ENCODE measurements at places on chromosomes 12 and 14. TPM values are rescaled to one million over a fixed set of nuclear protein-coding genes. Genes with fewer than 3 reads are reported as not detected.

DNA sequence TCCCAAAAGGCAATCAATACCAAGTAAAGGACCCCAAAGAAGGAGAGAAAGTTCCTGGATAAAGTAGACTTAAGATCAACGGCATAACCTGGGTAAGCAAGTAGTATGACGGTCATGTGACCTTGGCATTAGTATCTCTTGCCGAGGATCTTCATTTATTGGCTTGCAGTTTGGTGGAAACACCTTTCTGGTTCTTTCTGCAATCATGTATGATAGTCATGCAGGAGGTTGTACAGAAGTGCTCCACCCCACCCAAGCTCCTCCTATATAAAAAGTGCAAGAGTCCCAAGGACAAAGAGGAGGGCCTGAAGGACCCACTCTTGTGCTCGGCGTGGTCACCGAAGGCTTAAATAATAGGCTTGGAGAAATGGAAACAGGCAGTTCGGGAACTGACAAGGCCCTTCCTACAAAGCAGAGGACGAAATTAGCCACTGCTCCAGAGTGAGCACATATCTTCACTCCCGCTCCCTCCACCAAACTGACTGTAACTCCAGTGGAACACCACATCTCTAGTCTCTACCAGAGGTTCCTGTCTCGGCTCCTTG lies 750 bp downstream of the CS start:
- peak overlapping the region; percentile 93 for H3K4me3 ChIP-seq
- H3K27ac ChIP-seq: peak overlapping the region; percentile 92
- peaks cover 25% of the 10 kb centered on the region for H3K4me1 ChIP-seq
- DNase-seq: no peak

NCKAP5L gene
- total RNA-seq: 44.4 TPM

OAS3 gene
- total RNA-seq: 7.7 TPM

C14orf180 gene
- 0.29 TPM for total RNA-seq

GRCh38 chr12:18430425-18431048 lies 169.2 kb downstream of the PIK3C2G start:
- no peaks in the 10 kb centered on the region for H3K36me3 ChIP-seq
- no peak for DNase-seq
- no peak overlapping the region for H3K4me3 ChIP-seq
- no peak overlapping the region for H3K27ac ChIP-seq
- no peaks in the 10 kb centered on the region for H3K27me3 ChIP-seq
- H3K4me1 ChIP-seq: peaks cover 22% of the 10 kb centered on the region

KMT2D gene
- 136 TPM for total RNA-seq

- H3K4me1 ChIP-seq: no peaks in the 10 kb centered on the region
- no peaks in the 10 kb centered on the region for H3K27me3 ChIP-seq
- no peak overlapping the region for H3K4me3 ChIP-seq
- DNase-seq: no peak
- peak overlapping the region; percentile 30 for H3K27ac ChIP-seq
These were observed 10.2 kb downstream of the SGPP1 start for GRCh38 chr14:63717702-63718101.

CD69 gene
- 0.40 TPM for total RNA-seq

TMEM119 gene
- total RNA-seq: 43.2 TPM

HOXC4 gene
- 69.4 TPM for total RNA-seq

TPH2 gene
- total RNA-seq: not detected

DNA sequence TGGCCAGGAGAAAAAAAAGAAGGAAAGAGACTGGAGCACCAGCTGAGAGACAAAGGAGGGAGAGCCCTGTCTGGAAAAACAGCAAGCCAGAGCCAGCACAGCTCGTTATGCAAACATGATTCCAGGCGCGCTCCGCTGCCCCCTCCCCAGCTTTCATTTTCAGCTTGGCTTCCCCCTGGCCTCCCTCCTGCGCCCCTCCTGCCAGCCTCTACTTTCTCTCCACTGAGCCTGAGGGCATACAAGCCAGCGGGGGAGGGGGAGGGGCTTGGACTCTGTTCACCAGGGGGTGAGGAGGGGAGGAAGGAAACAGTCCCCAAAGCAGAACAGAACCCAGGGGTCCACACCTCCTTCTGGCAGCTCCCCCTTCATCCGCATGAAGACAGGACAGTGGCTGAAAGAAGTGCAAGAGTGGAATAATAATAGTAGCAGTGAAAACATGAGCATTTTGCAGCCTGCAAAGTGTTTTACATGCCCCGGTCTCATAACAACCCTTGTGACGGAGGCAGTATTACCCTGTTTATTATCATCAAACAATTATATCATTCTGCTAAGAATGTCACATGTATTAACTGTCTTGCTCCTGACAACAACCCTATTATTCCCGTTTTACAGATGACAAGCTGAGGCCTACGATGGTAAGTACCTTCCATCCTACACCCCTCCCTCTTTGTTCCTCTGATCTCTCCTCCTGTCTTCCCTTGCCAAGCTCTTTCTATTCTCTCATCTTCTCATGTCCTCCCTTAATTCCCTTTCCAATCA lies 24.2 kb downstream of the SMUG1 start:
- H3K4me1 ChIP-seq: peaks cover 54% of the 10 kb centered on the region
- H3K27ac ChIP-seq: peak overlapping the region; percentile 81
- DNase-seq: no peak

DNA sequence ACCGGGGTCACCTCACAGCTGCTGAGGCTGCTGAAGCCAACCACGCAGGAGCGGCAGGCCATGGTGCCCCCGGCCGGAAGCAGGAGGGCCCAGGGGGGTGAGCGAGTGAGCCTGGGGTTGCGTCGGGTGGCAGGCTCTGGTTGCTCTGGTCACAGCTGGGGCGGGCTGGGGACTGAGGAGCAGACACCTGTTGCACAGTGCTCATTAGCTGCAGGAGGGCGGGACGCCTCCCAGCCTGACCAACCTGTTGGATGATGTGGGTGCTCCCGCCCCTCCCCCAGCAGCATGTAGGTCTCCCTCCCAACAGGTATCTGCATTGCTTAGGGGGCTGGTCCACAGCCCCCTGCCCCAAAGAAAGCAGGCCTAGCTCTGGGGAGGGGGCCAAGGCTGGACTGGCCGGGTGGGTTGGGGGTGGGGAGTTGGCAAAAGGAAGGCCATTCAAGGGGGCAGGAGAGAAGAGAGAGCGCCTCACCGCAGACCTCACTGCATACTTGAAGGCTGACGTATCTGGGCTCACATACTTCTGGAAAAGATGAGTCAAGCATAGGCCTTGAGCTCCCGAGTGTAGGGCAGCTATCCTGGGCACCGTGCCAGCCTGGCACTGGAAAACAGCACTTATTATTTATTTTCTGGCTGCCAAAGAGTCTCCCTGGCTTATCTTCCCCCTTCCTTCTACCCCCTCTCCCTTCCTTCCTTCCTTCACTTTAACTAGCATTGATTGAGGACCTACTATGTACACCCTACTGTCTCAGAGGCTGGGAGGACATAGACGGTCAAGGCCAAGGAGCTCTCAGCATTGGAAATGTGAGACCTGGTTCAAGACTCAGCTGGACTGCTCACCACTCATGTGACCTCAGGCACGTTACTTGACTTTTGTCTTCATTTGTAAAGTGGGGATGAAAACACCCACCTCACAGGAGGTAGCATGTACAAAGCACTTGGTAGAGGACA lies at the start of gene KRT80:
Gene KRT80 (minus strand): TSS at position 174 of the 951 bp plus-strand sequence. CDS start 112 bp downstream, at position 62.
- H3K36me3 ChIP-seq: no peaks in the 10 kb centered on the region
- H3K4me3 ChIP-seq: no peak within 1 kb of the TSS
- no peaks in the 10 kb centered on the region for H3K27me3 ChIP-seq
- H3K27ac ChIP-seq: peak within 1 kb of the TSS; percentile 98
- DNase-seq: peak; percentile 65

- peaks cover 5% of the 10 kb centered on the region for H3K36me3 ChIP-seq
- no peak overlapping the region for H3K4me3 ChIP-seq
- no peaks in the 10 kb centered on the region for H3K27me3 ChIP-seq
- DNase-seq: no peak
- no peaks in the 10 kb centered on the region for H3K4me1 ChIP-seq
These were observed 21.1 kb downstream of the CHGA start for GRCh38 chr14:92943855-92944570.

IFNG-AS1 gene
- total RNA-seq: not detected

DNA sequence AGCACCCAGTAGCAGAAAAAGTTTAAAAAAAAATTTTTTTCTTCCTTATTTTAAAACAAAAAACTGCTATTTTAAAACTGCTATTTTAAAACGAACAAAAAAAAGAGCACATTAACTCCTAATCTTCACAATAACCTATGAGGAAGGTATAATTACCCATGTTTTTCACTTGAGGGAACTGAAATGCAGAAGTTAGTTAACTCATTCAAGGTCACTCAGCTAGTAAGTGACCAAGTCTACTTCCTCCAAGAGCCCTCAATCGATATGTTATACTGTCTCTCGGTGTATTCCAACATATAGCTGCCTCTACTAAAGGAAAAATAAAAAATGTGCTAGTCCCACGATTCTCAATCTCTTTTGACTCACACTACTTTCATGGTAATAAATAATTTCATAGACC lies 7.8 kb downstream of the RPAP3 start:
- no peak overlapping the region for H3K27ac ChIP-seq
- H3K27me3 ChIP-seq: no peaks in the 10 kb centered on the region
- H3K4me3 ChIP-seq: no peak overlapping the region
- H3K4me1 ChIP-seq: no peaks in the 10 kb centered on the region

DNA sequence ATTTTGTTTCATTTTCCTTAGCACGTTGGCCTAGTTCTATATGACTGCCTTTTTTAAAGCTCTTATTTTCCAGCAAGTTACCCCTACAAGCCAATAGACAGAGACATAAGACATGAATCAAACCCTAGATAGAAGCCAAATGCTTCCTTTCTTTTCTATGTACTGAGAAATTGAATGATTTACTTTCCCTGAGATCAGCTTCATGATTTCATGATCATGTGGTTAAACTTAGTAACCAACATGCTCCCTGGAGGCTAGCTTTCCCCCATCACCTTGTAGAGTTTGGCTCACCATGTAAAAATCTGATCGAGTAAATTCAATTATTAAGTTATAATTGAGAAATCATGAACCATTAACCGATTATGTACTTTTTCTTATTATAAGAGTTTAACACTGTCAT lies 148.1 kb upstream of the LRIG3 start:
- peaks cover 44% of the 10 kb centered on the region for H3K4me1 ChIP-seq
- no peak overlapping the region for H3K4me3 ChIP-seq

DNA sequence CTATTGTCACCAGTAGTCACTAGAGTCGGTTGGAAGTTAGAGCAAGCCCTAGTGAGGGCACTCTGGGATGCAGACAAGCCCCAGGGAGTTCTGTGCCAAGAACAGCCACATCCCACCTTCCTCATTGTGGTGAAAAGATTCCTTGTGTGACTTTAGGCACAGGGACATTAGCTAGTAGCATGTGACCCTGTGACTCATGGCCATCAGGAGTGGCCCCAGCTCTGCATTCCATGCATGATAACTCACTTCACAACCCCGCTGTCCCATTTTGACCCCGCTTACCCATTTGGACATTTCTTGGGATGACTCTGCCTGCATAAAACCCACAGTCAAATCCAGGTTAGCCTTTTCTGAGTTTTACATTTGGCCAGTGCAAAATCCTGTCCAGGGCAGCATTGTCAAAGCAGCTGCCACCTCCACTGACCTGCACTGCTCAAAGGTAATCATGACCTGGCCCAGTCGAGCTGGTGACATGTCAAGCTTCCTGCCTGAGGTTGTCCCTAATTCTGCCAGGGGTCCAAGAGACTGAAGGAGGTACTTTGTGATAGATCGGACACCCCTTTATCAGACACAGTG lies 430.5 kb downstream of the DPF3 start:
- no peak overlapping the region for H3K27ac ChIP-seq
- no peak for DNase-seq

DNA sequence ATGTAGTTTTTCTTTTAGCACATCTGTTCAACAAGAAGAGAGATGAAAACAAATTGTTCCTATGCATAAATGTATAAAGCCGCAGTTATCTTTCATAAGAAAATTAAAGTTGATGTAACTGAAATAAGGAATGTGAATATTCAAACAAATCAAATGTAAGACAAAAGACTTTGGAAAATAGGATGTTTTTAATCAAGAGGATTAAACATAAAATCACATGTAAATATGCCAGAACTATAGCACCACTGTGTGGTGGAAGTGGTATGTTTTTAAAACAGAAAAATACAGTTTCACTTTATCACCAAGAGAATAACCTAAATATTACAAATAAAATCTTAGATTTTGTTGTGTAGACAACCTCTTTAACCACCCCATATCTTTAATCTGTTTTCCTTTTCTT lies 40.4 kb downstream of the CAPS2 start:
- H3K4me1 ChIP-seq: peaks cover 12% of the 10 kb centered on the region
- H3K27ac ChIP-seq: peak overlapping the region; percentile 19
- H3K36me3 ChIP-seq: no peaks in the 10 kb centered on the region

- no peaks in the 10 kb centered on the region for H3K4me1 ChIP-seq
- no peak overlapping the region for H3K27ac ChIP-seq
- peaks cover 2% of the 10 kb centered on the region for H3K36me3 ChIP-seq
These were observed 309.0 kb downstream of the VRK1 start for GRCh38 chr14:97106166-97106565.

- no peak overlapping the region for H3K27ac ChIP-seq
- no peak for DNase-seq
- no peak overlapping the region for H3K4me3 ChIP-seq
- no peaks in the 10 kb centered on the region for H3K36me3 ChIP-seq
- no peaks in the 10 kb centered on the region for H3K27me3 ChIP-seq
These were observed 75.1 kb upstream of the ST8SIA1 start for GRCh38 chr12:22409377-22410164.

LRTM2 gene
- total RNA-seq: not detected
